ENCODE measurements at places on chromosomes 6 and 20.

- no peak for DNase-seq
Measured at GRCh38 chr20:34163307-34163706, 51.3 kb upstream of the EIF2S2 start.

- no peak for DNase-seq
Measured at GRCh38 chr6:146943664-146944063, 260.6 kb upstream of the STXBP5 start.

DNA sequence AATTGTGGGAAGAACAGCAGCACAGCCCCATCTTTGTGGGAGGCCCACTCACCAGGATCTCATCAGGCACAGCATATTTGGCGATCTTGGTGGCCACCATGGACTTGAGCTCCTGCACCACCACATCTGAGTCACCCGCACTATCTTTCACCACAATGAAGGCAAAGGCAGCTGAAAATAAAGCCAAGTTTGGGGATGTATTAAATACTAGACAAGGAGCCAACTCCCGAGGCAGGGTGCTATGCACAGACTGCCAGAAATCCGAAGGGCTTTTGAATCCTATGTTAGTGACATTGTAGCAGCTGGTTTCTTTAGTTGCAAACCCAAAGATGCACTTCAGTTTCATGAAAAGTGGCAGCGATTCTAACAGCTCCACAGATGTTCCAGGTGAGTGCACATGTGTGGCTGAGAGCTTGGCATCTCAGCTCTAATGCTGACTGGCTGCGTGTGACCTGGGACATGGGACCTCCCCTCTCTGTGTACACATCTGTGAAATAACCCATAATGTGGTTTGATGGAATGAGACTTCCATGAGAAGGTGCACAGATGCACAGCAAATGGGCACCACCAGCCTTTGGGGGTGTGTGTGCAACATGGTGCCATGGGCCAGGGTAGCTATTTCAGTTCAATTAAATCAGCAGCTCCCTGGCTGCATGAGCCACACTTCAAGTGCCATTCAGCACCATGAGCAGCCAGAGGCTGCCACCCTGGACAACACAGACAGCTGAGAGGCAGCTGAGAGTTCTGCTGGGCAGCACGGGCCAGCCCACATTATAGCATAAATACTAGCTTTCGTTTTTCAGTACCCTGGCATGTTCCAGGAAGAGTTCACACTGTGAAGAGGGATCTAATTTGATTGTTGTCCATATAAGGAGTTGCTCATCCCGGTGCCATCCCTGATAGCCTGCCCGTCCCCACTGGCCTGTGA lies 16.9 kb upstream of the APMAP start:
- DNase-seq, result no peak

- no peak for DNase-seq
Measured at GRCh38 chr20:31595654-31596411, 9.3 kb upstream of the ID1 start.

DNA sequence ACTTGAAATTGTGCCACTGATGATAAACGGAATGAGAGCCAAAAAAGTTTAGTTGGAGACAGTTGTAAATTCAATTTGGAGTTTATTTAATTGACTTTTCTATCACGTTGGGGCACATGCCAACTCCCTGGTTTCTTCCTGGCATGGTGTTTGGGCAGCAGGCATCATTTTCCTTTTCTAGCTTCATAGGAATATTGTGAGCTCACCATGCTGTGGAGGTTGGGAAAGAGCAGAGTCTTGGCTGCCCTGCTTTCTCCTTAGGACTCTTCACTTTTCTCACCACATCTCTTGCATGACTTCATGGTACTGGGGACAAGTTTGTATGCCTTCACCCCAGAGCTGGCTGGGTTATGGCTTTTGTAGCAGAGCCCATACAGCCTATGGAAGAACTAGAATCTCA lies 6.4 kb downstream of the SCAND1 start:
- no peak for DNase-seq

- DNase-seq, result no peak
Measured at GRCh38 chr20:58626051-58626450, 25.0 kb upstream of the STX16 start.

- no peak for DNase-seq
Measured at GRCh38 chr20:7893014-7893730, 47.1 kb downstream of the HAO1 start.

DNA sequence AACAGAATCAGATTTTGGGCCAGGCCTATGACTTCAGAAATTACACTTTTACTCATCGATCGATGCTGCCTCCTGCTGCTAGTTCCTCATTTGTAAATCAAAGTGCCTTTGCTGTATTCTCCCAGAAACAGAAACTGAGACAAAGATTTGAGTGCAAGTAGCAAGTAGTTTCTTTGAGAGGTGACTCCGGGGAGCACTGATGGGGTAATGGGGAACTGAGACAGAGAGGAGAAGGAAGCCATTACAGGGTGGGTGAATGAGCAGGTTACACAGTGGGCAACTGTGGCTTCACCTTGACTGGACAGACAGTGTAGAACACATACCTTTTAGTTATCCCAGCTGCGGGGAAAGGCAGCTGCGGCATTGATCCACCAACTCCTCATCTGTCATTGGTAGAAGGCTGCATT lies 9.7 kb upstream of the CD40 start:
- no peak for DNase-seq

DNA sequence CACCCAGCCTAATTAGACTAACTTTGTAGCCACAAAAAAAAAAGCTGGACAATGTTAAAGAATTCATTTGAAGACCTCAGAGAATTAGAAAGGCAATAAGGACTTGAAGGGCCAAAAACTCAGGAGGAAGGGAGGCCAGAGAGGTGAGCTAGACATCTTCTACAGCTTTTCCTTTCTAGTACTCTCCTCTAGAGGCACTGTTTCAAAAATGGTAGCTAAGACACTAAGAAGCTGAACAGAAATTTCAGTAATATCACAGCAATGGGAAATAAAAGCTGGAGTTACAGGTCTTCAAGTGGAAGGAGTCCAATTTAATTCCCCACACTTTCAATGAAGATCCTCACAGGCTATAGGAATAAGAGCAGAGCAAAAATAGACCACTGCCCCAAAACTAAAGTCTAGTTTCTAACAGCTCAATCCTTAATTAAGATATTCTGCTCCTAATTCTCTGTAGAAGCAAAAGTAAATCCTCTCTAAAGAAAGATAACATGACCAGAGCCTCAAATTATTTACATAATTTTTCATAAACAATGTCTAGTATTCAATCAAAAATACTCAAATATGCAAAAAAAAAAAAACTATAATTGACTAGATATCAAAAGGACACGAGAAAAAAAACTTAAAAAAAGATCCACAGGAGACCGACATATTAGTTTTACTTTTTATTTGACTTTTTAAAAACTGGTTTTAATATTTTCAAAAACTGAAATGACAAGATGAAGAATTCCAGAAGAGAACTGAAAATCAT lies 63.7 kb downstream of the RNGTT start:
- no peak for DNase-seq

GRCh38 chr6:57342148-57342669 lies 24.8 kb downstream of the PRIM2 start:
- no peak for DNase-seq

- no peak for DNase-seq
Measured at GRCh38 chr6:134830940-134831339, 119.0 kb downstream of the ALDH8A1 start.

- no peak for DNase-seq
Measured at GRCh38 chr20:3119044-3119443, 34.5 kb upstream of the AVP start.

- DNase-seq, result no peak
Measured at GRCh38 chr6:113377362-113377942, 479.7 kb upstream of the MARCKS start.

GRCh38 chr20:18571578-18571977 lies 4.3 kb downstream of the SMIM26 start:
- no peak for DNase-seq

GRCh38 chr6:40585223-40585622 lies 1.9 kb downstream of the LRFN2 start:
- DNase-seq, result no peak

DNA sequence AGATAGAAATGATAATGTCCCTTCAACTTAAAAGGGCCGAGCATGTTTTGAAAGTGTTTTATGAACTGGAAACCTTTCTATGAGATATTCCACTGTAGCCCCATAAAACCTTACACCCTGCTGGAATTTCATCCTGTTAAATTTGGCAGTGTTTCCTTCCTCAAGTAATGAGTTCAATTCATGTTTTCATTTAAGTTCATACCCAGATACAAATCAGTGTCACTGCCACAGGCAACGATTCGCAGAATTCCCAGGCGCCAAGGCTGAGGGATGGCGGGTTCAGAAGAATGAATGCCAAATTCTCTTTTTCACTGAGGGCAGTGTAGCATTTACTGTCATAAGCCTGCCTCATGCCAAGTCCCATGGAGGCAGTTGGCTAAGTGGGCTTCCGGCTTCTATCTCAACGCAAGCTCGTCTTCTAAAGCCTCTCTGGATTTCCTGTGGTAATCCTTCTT lies 511.8 kb upstream of the ID4 start:
- no peak for DNase-seq

DNA sequence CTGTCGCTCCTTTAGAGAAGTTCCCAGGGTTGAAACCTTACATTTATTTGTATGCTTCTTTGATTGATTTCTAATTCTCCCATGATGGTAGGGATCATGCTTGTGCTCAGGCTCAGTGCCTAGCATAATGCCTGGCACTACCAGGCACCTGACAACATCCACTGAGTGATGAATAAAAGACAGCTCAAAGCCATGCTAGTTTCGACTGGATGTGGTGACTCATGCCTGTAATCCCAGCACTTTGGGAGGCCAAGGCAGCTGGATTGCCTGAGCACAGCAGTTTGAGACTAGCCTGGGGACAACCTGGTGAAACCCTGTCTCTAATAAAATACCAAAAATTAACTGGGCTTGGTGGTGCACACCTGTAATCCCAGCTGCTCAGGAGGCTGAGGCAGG lies 11.6 kb upstream of the CD164 start:
- DNase-seq, result no peak

- DNase-seq, result no peak
Measured at GRCh38 chr6:142700671-142701312, 244.2 kb downstream of the HIVEP2 start.

DNA sequence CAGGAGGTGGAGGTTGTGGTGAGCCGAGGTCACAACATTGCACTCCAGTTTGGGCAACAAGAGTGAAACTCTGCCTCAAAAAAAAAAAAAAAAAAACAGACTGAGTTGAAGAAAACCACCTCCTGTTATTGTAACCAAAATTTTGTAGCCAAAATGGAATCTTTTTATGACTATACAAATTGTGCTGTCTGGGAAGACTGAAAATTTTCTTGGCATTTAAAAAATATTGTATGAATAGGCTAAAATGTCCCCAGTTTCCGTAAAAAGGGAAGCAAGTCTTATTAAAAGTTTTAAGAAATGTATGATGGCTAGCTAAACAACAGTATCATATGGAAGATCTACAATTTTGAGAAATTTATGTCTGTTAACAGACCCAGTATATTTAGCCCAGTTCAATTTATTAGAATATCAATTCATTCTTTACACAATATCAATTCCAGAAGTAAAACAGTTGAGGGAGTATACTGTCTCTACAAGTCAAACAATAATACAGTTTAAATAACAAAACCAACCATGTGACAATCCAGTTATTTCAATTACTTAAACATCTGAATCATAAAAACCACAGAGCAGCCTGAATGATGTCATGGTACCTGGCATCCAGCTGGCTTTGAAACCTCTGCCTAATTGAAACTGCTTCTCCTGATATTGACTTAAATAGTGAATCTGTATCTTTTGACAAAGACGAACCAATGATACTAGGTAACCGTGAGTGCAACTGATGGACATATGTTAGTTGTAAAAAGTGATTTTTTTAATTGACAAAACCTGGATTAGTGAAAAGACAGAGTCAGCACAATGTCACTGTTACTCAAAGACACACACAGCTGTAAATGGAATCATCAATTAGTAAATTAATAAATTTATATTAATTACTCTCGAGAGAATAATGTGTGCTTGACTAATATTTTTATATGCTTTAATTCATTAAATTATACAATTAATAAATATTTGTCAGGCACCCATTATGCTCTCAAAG lies 166.6 kb upstream of the MARCKS start:
- DNase-seq, result no peak

DNA sequence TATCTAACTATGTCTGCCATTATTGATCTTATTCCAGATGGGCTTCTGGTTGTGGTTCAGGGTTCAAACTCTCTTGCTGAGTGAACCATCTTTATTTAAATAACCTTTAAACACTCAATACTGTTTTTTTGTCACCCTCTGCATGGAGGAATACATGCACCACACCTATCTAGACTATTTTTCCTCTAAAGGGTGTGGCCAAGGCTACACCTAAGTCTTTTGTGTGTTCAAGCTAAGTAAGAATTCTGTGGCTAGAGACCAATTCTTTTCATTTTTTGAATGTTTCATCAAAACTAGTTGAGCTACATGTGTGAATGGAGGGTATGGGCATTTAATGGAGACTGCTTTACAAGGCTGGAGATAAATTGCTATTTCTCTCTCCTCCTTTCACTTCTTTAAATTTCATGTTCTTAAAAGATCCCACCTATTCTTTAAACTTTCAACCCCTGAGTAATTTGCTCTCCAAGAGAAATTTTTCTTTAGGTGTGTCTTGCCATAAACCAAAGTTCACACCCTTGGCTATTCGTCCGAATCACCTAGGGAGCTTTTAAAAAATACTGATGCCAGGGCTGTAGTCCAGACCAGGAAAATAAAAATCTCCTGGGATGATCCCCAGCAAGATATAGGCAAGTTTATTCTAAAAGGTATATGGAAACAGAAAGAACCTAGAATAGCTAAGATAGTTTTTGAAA lies 24.8 kb upstream of the MBOAT1 start:
- DNase-seq, result no peak

- no peak for DNase-seq
Measured at GRCh38 chr20:46720776-46721425, 11.5 kb downstream of the SLC2A10 start.

GRCh38 chr6:150427843-150428242 lies 59.0 kb downstream of the IYD start:
- DNase-seq, result no peak

DNA sequence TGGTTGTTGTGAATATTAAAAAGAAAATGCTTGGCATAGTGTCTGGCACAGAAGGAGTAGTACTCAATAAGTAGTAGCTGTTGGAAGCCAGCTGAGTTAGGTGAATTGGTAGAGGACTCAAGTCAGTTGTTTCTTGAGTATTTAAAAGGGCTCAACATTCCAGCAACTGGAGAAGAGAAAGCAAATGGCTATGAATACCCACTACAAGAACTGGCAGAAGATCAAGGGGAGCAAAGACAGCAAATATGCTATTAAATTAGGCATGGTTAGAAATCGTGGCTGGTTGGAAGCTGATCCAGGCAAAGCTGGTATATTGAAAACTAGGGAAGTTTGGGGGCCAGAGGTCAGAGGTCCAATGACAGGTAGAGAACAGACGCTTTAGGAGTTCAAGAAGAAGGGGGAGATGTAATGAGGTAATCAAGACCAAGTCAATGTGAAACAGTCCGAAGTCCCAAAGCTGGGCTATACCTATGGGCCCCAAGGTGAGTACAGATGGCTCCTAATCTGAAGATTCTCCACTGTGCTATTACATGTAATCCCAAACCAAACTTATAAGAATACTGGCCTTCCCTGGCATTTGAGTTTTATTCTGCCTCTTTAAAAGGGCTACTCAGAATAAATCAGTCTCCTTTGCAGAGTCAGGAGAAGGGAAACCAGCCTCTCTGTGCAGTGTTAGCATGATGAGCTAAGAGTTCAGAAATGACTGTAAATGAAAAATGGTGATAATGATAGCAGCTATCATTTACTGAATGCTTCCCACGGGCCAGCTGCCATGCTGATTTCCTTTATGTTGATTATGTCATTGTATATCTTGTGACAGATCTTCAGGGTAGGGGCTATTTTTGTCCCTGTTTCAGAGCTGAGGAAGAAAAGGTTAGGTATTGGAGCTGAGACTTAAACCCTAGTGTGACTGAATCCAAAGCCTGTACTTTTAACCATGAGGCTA lies 122.3 kb downstream of the ANKS1A start:
- DNase-seq, result no peak
